ENCODE measurements at places on chromosomes 13 and 19.
A peak's percentile ranks its signal among the peaks of the same experiment; 100 is the strongest.

- DNase-seq: no peak
These were observed 130.2 kb downstream of the DNAJC15 start for GRCh38 chr13:43153436-43154090.

DNA sequence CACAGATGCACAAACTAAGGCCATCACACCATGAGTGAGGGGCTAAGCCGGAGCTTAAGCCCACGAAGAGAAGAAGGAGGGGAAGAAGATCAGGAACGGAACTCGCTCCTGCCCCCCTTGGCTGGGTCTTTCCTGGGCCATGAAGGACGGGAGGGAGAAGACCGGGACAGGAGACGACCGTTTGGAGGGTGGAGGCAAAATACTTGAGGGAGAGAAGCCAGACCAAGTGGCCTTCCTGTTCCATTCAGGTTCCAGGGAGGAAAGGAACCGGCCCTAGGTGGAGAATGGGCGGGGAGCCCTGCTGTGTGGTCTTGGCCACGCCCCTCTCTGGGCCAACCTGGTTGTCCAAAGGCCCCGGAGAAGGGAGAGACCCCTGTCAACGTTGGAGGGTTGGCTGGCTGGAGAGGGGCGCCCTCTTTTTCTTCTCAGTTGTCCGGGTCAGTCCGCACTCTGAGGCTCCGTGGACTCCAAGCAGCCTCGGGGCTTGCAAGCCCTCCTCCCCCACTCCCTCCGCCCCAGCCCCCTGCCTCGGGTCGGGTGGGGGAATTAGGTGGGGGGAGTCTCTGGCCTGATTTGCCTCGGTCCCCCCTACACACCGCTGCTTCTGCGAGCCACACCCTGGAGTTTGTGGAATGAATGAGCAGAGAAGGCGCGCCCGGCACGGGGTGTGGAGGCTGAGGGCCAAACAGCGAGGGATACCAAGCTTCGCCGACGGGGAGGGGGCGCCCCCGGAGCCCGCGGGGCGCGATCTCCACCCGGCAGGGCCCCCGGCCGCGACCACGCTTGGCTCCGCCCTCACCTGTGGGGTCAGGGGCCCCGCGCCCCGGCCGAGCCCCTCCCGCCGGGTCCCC lies 757 bp downstream of the FBN3 start:
- no peak for DNase-seq

GRCh38 chr19:28514166-28514565 lies 698.8 kb downstream of the UQCRFS1 start:
- no peak for DNase-seq

DNA sequence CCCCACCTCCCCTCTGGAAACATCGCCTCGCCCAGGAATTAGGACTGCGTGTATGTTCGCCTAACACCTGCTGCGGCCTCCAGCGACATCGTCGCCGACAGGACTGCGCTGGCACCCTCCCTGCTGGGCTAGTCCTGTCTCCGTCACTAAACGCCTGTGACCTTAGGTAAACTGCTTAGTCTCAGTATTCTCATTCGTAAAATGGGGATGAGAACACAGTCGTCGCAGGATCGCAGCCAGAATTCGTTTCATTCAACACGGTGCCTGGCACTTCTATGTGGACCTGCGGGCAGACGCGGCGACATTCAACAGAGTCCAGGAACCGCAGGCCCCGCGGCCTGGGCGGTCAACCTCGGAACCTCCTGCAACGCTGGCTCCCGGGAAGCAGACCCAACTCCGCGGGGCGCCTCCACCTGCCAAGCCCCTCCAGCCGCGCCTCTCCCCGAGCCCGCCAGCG lies 485 bp downstream of the CRYL1 start:
- DNase-seq: peak; percentile 3

- DNase-seq: peak; percentile 61
These were observed 75.6 kb upstream of the TM9SF2 start for GRCh38 chr13:99425485-99426341.

GRCh38 chr19:800360-801029 lies 3.2 kb downstream of the PTBP1 start:
- DNase-seq: no peak

- DNase-seq: no peak
These were observed 85.9 kb downstream of the GJA3 start for GRCh38 chr13:20074966-20075365.

DNA sequence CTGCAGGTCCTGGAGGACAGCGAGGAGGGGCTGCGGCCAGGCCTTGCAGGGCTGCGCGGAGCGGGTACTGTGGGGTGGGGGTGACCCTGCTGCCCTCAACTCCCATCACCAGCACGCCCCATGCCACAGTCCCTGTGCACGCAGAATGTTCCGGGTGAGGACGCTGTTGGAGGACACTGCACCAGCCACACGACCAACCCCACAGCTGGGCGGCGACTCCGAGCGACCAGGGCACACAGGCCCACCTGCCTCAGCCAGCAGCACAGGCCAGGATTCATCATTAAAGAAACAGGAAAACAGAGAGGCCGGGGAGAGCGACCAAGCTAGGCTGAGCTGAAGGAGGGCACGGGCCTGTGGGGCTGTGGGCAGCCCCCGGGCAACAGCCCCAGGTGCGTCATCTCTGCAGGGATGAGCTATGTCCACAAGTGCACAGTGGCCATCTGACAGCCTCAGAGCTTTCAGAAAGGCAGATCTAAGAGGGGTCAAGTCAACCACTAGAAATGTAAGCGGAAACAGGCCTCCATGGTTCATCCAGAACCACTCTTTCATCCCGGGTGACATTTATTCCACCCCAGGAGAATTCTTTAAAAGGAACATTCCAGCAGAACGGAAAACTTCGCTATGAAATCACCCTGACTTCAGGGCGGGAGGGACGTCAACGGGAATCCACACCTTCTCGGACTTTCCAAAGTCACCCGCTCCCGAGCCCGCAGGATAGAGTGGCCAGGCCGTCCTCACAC lies 1.5 kb downstream of the GAS6 start:
- DNase-seq: no peak

GRCh38 chr13:53631511-53631910 lies 602.9 kb downstream of the OLFM4 start:
- no peak for DNase-seq

DNA sequence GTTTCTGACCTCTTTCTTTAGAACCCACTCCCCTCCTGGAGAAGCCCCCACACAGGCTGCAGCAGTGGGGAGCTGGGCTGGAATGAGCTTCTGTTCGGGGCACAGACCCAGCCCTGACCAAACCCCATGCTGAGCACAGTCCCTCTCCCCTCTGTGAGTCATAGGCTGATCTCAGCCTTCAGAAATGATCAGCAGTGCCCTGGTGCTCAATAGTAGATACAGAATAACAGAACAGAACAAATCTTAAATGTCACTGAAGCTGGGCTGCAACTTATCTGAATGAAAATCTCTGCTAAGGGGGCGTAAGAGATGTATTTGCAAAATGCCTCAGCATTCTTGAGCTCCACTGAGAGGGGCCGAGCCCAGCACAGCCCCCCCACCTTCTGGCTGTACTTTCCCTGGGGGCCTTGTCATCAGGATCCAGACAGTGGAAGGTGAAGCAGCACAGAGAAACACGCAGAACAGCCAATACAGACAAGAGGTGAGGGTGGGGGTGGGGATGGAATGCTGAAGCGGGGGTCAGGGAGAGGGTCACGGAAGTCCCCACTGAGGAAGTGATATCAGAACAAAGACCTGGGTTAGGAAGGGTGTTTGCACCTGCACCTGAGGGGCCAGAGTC lies 9.9 kb downstream of the ZNF665 start:
- no peak for DNase-seq

DNA sequence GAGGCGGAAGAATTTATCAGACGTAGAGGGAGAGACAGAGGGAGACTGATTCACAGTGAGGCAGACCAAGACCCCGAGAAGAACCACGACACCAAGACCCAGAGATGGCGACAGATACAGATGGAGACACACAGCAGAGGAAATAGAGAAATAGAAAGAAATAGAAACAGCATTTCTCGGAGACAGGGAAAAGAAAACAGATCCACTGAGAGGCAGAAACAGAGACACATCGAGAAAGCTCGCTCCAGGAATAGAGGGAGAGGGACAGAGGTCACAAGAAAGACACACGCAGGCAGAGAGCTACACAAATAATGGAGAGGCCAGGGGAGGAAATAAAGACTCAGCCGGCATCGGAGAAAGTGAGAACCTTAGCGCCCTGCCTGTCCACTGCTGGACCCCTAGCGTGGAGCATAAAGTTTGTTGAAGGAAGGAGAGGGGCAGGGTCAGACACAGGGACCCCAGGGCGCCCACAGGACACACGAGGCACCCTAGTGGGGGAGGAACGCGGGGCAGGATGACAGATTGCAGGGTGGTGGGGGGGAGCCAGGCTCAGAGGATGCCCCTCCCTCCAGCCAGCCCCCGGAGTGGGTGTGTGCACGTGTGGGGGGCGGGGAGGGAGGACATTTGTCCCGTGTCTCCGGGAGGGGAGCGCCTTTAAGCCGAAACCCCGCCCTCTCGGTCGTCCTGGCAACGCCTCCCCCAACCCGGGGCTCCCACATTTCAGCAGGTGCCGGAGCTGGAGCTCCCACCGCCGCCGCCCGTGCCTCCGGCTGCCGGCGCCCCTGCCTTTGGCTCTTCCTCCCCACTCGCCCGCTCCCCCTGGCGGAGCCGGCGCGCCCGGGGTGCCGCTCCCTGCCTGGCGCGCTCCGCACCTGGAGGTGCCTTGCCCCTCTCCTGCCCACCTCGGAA lies at the start of gene PRKCG:
Gene PRKCG (plus strand): TSS at position 716 of the 909 bp plus-strand sequence. CDS start 298 bp downstream, outside the sequence.
- peak; percentile 53 for DNase-seq

GRCh38 chr13:47399599-47399998 lies 502.7 kb upstream of the HTR2A start:
- no peak for DNase-seq

DNA sequence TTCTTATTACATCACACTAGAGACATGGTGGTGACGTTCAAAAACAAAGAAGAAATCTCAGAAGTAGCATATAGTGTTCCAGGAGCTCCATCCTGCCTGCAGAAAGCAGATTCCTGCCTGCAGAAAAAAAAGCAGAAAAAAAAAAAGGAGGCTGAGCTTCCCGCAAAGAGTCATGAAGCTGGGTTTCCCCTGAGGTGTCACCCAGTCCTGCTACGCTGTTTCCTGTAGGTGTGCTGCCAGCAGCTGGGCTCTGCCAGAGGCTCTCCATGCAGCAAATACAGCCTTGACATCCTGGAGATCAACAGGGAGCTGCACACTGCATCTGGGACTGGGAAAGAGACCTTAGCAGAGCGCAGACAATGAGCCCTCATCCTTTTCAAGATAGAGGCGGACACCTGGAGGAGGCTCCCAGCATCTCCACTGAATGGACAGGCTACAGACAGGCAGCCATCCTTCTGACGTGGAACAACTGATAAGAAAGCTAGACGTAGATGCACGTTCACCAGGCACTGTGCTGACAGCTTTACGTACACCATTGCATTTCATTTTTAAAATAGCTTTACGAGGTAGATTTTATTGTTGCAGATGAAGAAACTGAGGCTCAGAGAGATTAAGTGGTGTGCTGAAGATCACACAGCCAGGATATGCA lies 350.9 kb downstream of the FOXO1 start:
- DNase-seq: peak; percentile 61

DNA sequence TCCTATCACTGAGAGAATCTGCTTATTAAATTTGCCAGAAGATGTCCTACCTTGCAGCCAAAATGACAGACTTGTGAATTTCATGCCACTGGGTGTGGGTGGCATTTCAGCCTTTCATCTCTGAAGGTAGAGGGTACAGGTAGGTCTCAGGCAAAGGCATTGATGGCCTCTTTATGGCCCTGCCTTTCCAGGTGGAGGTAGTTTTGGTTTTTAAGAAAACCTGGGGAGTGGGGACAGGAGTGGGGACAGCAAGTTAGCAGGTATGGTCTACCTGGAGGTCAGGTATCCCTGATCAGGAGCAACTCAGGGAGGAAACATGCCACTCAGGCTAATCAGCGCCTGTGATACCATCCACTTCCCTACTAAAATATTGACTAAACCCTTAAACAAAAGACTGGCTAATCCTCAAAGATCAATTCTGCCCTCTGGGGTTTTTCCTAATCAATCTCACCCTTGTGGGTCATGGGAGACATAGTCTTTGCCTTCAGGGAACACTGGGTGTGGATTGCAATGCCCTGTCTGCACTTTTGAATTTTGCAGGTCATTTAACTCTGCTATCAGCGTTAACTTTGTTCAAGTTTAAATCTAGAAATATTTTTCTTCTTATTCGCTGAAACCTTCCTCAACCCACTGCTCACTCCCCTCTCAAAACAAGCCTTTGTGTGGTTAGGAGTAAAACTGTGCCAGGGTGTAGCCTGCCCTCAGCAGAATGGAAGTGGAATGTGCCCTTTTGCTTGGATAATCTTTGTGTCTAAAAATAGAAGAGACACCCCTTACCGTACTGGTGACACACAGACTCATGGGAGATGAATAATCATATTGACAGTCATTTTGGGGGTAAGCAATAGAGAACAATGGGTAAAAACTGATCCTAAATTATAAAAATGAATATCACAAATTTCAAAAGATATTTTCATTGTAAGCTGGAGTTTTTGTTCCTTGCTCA lies 233.7 kb downstream of the COG6 start:
- DNase-seq: no peak

All from activated CD4-positive, alpha-beta T cell treated with anti-CD3 and anti-CD28 coated beads for 4 hours (primary cell).